Activated CD4-positive, alpha-beta T cell treated with anti-CD3 and anti-CD28 coated beads, Interleukin-2, amount 50 U/mL, for 24 hours (primary cell): ENCODE measurements at places on chromosomes 7 and 10.

GRCh38 chr7:108480311-108480710, 24.1 kb upstream of the NRCAM start:
- DNase-seq = no peak

DNA sequence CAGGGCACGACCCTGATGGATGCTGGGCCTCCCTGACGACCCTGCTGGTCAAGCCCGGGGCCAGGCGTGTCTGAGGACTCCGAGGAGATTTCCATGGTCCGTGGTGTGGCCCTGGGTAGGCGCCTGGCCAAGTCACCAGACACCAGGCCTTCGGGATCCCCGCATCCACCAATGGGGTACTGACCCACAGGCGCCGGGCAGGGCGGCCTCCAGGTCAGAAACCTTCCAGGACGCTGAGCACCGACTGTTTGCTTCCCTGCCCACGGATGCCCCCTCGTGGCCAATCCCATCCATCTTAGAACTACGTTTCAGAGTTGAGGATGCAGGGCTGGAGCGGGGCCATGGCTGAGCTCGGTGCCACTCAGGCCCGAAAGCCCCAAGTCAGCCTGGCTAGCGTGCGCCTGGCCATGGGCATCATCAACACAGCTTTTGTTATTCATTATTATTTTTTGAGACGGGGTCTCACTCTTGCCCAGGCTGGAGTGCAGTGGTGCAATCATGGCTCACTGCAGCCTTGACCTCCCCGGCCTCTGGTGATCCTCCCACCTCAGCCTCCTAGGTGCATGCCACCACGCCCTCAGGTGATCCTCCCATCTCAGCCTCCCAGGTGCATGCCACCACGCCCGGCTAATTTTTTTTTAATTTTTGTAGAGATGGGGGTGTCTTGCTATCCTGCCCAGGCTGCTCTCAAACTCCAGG, 7.1 kb upstream of the AMZ1 start:
- peak; percentile 44 for DNase-seq

DNA sequence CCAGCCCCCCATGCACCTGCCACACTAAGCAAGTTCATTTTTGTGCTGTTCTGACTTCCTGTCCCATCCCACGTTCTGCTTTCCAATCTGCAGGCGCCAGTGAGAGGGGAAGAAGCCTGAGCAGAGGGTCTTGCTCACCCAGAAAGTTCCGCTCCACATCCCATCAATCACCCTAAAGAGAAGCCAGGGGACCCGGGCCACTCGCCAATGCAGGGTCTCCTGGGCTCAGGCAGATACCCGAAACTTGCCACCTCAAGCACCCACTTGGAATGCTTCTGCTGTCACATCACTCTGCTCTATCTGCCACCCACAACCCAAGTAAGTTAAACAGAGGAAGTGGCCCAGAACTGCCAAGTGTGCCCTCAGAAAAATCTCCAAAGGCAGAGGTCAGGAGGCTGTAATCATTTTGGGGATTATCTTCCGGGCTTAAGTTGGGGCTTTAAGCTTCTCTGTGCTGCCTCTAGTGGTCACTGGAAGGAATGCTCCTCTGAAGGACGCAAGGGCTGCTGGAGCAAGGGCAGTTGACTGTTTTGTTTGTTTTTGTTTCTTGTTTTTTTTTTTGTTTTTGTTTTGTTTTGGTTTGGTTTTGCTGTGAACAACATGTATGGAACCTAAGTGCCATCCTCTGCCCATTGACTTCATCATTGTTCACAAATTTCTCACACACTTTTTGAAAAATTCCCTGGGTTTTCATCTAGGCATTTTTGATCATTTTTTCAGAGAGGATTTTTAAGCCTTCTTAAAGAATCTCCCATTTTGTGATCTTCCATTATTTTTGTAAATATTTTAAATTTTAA, 25.5 kb downstream of the PRR15 start:
- DNase-seq = no peak

DNA sequence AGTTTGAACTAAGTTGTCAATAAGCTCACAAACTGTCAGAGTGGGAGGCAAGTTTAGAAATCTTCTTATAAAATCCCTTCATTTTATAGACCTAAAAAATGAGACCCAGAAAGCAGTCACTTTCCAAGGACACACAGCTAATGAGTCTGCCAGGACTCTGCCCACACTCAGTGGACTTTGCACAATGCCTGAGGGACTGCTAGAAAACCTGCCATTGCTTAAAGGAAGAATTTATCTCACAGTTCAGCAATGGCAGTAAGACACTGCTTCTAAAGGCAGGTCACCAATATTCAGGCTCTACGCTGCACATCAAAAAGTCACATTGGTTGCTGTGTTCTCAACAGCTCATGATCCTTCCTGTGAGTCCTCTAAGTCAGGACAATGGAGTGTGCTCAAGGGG, 698.1 kb downstream of the GRID1 start:
- no peak for DNase-seq

- DNase-seq = no peak
Observed at GRCh38 chr7:101906291-101907240, 89.1 kb downstream of the CUX1 start.

GRCh38 chr10:34911661-34912205, 96.6 kb upstream of the PARD3 start:
- no peak for DNase-seq

DNA sequence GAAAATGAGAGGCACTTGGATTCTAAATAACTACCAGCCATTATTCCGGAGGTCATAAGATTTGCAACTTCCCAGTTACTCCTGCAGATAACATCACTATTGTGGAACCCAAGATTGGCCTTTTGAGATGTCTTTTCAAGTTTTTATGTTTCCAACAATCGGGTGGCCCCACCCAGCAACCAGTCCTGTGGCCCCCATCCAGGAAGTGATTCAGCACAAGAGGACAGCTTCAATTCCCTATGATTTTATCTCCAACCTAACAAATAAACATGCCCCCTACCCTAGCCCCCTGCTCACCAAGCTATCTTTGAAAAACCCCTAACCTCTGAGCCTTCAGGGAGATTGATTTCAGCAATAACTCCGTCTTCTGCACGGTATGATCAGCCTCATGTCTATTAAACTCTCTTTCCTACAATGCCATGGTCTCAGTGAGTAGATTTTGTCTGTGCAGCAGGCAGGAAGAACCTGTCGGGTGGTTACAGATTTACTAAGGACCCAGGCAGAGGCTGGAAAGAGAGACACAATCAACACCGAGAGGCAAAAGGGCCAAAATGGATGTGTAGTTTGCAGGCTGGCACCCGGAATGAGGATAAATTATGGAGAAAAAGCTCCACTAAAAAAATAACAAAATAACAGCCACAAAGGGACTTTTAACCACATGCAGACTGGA, 83.9 kb upstream of the UNC5B start:
- no peak for DNase-seq

DNA sequence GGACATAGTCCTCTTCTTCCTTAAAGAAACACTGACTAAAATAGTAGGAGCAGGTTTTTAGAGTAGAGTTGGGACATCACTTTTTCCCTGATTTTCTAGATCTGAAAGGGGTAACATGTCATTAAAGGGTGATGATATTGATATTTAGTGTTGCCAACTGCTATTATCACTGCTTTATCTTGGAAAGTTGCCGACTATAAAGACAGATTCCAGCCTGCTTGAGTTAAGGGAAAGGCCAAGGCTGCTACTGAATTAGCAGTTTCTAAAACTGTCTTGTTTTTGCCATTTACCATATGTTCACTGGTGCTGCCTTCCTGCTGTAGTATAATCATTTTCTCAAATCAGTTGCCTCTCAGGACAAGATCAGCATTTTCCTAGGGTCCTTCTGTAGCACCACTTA, 29.7 kb downstream of the AP3M1 start:
- no peak for DNase-seq

DNA sequence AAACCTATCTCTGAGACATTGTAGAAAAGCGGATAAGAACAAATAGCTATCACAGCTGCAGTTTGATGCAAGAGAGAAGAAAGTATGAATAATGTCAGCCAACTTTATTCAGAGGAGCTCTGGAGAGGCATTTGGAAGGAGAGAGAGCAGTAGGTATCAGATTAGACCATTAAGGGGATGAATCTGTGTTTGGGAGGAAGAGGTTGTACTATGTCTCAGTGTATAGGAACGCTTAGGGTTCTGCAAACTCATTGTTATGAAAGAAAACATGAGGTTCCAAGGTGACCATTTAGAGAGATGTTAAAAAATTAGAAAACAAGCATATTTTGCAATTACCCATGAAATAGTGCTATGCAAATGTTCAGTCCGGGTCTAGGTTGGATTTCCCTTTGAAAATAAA, 207.5 kb upstream of the GNAI1 start:
- DNase-seq = no peak

- DNase-seq = peak; percentile 9
Observed at GRCh38 chr7:66921396-66921917, 432 bp downstream of the TMEM248 start.

DNA sequence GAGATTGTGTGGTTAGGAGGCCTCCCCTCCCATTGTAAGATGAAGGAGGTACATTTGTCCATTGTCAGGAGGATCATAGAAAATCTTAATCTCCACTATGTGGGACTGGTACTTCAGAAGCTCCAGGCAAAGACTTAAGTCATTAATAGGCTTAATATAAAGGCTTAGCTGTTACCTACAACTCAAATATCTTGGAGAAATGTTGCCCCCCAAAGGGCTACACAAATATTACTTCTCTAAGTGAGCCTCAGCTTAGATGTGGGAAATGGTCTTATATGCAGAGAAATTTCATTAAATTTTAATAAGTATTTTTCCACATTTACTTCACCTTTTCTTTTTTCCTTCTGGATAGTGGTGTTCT, 27.2 kb downstream of the TAS2R41 start:
- DNase-seq = no peak

GRCh38 chr10:98391065-98391464, 23.9 kb downstream of the PYROXD2 start:
- no peak for DNase-seq

- DNase-seq = no peak
Observed at GRCh38 chr10:99809931-99810615, 27.6 kb downstream of the ABCC2 start.

GRCh38 chr10:24493165-24493564, 230.5 kb downstream of the ARHGAP21 start:
- no peak for DNase-seq

- DNase-seq = no peak
Observed at GRCh38 chr10:21944727-21945386, 58.7 kb downstream of the DNAJC1 start.

GRCh38 chr10:131645756-131646155, 255.1 kb upstream of the PPP2R2D start:
- DNase-seq = no peak

DNA sequence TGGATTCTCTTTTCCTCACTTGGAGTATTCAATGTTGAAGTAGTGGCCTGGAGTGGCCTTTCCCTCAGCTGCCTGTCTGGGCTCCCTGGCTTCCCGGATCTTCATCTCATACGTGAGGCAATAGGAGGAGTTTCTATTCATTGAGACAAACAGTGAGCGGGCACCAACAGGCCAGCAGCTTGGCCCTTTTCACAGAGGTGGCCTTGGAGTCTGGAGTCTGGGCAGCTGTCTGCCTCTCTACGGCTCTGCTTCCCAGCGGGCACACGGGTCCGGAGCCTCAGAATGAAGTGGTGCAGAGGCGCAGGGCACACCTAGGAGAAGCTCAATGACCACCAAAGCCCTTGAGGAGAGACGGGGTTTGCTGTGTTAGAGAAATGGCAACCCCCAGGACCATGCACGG, 169.4 kb downstream of the CCDC3 start:
- DNase-seq = no peak

DNA sequence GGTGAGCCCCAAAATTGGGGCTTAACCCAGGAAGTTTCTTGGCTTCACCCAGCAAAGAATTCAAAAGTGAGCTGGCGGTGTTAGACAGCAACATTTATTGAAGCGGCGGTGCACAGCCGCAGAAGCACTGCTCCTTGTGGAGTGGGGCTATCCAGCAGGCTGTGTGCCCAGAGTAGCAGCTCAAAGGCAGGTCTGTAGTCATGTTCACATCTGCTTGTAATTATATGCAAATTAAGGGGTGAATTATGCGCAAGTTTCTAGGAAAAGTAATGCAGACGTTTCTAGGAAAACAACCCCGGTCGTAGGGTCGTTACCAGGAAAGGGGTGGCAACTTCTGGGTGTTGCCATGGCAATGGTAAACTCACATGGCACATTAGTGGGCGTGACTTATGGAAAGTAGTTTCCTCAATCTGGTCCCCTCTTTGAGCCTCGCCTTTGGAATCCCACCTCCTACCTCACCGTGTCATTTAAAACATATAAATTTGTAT, 13.7 kb upstream of the KBTBD2 start:
- DNase-seq = peak; percentile 33

GRCh38 chr7:42222125-42222524, 14.9 kb downstream of the GLI3 start:
- no peak for DNase-seq

DNA sequence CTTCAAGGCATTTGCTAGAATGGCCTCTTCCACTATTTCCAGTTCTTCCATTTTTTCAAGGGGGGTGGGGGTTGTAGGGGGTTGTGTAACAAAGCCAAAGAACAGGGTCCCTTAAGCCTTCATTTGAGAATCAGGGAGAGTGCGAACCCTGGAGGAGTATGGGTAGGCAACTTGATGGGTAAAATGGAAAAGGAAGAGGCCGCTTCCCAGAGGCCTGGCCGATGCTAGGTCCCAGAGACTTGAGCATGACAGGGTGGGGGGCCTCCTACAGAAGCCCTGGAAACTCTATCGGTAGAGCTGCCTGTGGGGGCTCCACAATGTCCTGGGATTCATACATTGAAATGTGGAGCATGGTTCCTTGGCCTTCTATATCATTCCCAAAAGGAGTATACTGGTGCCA, 9.1 kb upstream of the HOXA13 start:
- DNase-seq = no peak

DNA sequence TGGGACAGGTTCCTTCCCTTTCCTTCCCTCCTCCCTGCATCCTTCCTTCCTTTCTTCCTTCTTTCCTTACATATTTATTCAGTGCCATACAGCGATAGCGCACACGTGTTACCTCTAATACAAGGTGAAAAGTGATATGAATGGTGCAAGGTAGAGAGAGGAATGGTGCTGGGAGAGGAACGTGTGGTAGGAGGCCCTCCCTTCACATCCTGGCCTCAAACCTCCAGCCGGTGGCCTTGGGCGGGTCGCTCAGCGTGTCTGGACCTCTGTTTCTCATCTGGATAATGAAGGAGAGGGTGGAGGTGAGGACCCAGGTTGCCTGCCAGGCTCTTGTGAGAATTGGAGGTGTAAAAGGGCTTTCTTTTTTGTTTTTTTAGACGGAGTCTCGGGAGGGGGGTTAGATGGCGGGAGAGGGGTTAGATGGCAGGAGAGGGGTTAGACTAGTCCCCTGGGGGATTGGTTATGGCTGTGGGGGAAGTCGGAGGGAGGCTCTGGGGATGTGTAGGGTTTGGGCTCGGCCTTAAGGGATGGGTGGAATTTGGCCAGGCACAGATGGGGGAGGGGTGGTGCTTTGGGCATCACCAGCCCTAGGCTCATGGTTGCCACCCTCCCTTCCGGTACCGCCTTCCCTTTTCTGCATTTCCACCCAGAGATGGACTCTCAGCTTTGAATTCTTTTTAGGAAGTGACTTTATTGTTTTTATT, 14.9 kb downstream of the CHST3 start:
- no peak for DNase-seq

DNA sequence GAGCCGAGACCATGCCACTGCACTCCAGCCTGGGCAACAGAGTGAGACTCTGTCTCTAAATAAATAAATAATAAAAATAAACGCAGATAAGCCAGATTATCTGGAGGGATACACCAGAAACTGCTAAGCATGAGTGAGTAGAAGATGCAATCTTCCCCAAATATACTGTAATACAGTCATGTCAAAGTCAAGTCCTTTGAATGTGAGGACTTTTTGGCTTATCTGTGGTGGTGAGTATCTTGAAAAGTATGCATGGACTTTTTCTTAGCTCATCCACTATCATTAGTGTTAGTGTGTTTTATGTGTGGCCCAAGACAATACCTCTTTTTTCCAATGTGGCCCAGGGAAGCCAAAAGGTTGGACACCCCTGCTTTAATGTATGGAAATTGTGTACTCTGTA, 44.7 kb upstream of the PITRM1 start:
- DNase-seq = no peak

GRCh38 chr10:24645784-24646183, 77.9 kb downstream of the ARHGAP21 start:
- no peak for DNase-seq
